WTC11 (cell line): ENCODE measurements at places on chromosomes 4 and X. TPM values are rescaled to one million over a fixed set of nuclear protein-coding genes. Genes with fewer than 3 reads are reported as not detected.
A peak's percentile ranks its signal among the peaks of the same experiment; 100 is the strongest.

GRCh38 chr4:11166034-11166433, 262.7 kb downstream of the HS3ST1 start:
- DNase-seq, result no peak

DNA sequence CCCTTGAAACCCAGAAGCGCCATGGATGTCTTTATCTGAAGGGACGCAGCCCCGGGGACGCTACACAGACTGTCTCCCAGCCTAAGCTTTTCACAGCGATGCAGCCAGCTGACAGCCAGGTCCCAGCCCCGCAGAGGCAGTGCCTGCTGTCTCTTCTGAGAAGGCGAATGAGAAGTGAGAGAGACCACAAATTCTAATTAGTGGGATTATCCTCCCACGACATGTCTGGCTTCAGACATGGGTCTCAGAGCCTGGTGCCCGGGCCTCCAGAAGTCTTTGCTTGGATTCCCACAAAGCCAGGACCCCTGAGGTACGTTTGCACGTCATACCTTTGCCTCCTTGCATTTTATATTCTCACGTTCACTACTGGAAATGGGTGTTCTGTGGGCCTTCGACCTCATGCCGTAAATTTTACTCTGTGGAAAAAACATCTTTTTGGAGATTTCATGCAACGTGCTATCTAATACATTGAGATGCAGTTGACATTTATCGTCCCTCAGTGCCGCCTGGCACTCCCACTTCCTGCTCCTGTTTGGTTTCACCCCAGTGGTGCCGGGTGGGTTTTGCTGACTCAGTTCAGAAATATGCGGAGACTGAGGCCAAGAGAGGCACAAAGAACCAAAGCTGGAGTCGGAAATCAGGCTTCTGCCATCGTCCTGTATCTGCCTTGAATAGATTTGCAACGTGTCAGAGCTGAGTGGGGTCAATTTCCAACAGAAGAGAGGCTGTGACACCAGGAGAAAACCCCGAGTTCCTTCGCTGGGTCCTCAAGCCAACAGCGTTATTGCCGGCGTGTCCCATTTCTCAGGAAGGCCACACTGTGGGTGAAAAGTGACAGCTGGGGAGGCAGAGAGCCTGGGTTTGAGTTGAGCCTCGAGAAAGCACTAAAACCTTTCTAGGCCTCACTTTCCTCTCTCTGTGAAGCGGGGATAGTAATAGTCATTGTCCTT, 114.4 kb downstream of the STK32B start:
- no peak for DNase-seq

DNA sequence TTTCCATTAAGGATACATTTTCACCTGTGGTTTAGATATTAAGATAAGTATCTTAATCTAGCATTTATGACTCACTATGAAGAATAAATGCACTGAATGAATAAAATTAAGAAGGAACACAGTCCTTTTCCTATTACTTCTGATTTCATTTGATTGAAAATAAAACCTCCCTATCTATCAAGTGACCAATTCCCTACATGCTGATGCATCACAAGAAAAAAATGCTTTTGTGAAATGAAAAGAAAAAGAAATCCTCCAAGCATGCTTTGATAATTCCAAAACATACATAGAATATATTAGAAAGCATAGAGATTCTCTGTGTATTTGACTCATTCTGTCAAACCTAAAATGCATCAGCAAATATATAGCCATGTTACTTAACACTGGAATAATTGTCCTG, 37.1 kb downstream of the PCDH10 start:
- no peak for DNase-seq

- no peak for DNase-seq
Observed at GRCh38 chr4:70203601-70204000, 8.1 kb downstream of the ODAM start.

- DNase-seq, result no peak
Observed at GRCh38 chrX:153448556-153449367, 2.9 kb upstream of the TREX2 start.

The GAGE13 gene
- total RNA-seq, result 0.39 TPM in 1 of 3 replicates, not detected in the others

The LRP2BP gene
- total RNA-seq, result 0.33 to 0.69 TPM (median 0.39 TPM) in 3 replicates

The PRRG1 gene
- total RNA-seq, result 6.7 to 8.1 TPM (median 7.1 TPM) in 3 replicates

GRCh38 chrX:99469439-99469838, 940.6 kb downstream of the PCDH19 start:
- DNase-seq, result no peak

GRCh38 chrX:118525174-118525730, 29.6 kb downstream of the DOCK11 start:
- DNase-seq, result no peak

DNA sequence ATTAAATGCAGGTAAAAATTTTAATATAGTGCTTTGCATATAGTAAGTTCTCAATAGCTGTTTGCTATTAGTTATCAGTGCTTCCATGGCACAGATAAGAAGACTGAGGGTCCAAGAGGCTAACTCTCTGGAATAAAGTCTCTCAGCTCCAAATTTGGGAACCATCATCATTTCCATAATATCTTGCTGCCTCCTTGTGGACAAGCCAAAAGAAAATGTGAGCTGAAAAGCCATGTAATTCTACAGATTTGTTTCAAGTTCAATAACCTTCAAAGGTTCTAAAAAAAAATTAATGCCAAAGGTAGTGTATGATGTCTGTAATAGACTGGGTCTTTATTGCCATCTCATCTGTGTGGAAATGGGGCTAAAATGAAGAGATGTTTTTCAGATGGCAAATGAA, 136.9 kb upstream of the VCX start:
- DNase-seq, result no peak

GRCh38 chr4:87532907-87533306, 3.7 kb upstream of the SPARCL1 start:
- DNase-seq, result no peak

The HAUS3 gene
- total RNA-seq, result 11.9 to 14.7 TPM (median 12.4 TPM) in 3 replicates

DNA sequence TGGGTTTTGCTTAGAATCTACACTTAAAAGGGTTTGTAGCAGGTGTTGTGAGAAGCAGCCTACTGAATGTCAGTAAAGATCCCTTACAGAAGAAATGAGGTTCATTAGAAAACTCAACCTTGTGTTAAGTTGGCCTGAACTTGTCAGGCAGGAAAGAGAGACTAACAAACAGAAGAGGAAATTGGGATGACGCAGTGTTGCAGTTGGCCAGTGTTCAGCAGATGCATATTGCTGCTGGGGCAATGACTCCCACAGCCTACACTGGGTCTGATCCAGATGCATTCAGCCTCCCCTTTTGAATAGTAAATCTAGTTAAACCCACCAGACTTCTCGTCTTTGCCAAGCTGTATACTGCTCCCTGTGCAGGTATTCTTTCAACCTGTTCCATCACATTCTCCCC, 409.4 kb downstream of the UBE2NL start:
- no peak for DNase-seq

- DNase-seq, result no peak
Observed at GRCh38 chrX:137033774-137034507, at the start of gene GPR101. TSS of gene GPR101 (minus strand) at chrX:137033995. CDS start at chrX:137031674, 2,321 bp downstream.

GRCh38 chrX:69501429-69501828, 2.7 kb upstream of the NALF2 start:
- DNase-seq, result peak; percentile 46

The TMPRSS11B gene
- not detected in 3 replicates for total RNA-seq

- no peak for DNase-seq
Observed at GRCh38 chr4:110514889-110515479, 39.0 kb downstream of the ENPEP start.

- peak; percentile 68 for DNase-seq
Observed at GRCh38 chr4:100189820-100190642, at the start of gene DDIT4L. TSS of gene DDIT4L (minus strand) at chr4:100190468. CDS start at chr4:100189983, 485 bp downstream.

DNA sequence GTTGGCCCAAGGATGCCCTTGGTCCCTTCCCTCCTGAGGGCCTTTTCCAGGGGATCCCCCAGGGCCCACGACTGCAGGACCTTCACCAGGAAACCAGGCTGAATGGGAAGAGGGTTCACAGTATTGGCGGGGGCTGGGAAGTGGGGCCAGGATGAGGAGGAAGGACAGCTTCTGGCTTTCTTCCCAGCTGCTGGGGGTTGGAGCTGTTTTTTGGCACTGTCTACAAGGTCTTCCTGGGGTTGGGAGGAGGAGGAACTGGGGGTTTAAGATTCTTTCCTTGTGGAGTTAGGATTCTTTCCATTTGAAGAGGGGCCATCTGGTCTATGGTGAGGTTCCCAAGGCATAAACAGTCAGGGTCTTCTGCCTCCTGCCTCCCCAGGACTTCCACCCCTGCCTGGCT, 64.8 kb downstream of the KIF4A start:
- DNase-seq, result no peak

DNA sequence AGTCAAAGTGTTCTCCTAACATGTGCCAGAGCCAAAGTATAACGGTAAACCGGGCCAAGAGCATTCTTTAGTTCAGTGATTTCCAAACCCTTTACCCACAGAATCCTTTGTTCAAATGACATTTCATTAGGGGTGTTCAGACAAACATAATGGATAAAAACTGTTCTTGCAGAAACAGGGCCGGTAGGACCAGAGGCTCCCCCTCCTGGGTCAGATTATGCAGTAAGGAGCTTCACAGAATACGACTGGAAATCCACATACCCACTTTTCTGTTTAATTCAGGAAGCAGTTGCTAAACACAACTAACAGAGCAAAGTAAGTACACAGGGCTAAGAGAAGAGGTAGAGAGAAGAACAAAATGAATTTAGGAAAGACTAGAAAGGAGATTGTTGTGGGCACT, 46.6 kb upstream of the TMEM184C start:
- no peak for DNase-seq

DNA sequence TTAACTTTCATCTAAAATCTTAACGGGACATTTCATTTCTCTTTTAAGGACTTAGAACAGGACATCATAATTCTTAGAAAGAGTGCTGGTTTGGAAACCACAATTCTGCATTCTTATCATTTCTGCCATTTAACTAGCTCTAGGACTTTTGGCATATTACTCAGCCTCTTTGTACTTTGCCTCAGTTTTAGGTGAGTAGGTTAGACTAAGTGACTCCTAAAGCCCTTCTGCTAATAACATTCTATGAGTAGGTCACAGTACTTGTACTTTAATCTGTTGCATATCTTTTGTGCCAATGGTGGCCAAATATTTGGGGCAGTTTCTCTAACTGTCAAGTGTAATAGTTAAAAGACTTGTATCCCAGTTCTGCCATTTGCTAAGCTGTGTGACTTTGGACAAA, 115.4 kb upstream of the NUDT6 start:
- no peak for DNase-seq

The SPANXB1 gene
- not detected in 3 replicates for total RNA-seq

DNA sequence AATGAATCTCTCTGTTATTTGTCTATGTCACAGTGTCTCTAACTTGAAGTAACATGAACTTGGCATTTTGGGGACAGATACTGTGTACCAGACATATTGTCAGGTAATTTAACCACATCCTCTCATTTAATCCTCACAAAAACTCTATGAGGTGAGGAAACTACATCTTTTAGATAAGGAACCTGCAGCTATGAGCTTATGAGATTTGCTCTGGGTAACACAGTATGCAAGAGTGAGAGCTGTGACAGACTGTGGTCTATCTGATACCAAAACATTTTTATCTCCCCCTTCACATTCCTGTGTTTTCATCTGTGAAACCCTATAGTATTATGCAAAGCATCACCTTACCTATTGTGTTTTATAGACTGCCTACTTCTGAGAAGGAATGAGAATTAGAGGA, 58.4 kb upstream of the HS3ST1 start:
- no peak for DNase-seq

GRCh38 chrX:150616179-150616862, 47.9 kb downstream of the MTM1 start:
- no peak for DNase-seq

DNA sequence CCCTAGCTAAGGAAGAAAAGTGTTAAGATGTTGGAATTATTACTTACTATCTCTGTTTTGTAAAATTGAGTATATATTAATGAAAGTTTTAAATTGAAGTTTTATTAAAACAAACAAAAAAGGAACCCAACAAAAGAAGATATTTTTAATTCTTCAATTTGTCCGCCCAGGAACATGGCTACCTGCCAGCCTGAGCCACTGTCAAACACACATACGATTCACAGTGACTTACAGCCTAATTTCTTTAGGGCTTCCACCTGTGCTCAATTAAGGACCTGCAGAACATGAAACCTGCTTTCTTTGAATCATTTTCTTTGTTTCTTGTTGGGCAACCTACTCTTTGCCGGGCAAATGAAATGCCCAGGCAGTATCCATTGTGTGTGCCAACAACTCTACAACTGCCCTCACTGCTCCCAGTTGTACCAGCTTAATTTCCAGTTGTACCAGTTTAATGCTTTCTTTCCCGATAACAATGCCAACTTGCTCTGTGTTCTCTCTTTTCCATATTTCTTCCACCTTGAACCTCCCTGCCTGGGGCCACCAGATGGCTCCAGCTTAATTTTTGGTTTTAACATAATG, 181.7 kb downstream of the GBA3 start:
- no peak for DNase-seq

DNA sequence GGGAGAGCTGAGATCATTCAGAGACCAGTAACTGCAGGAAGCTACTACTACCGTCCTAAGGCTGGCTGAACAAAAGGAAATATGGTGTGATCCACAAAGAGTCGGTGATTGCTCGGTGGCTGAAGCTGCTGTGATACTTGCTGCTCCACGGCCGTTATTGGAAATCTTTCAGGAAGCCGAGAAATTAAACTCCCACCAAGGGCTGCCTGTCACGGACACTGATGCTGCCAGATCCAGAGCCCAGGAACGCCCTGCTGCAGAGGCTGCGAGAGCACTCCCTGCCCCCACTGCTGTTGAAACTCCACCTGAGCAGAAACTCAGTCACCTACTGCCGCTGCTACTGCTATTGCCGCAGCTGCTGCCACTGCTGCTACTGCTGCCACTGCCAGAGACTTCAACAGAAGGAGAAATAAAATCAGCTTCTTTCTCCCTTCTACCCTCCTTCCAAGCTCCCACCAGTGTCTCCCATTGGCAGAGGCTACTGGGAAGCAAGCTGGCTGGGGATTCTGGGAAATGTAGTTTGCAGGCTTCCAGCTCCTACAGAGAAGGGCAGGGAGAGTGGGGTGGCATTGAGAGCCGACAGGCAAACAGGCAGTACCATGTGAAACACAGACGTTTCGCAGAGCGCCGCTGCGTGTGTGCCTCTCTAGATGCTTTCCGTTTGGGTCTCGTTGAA, 126.0 kb upstream of the ENPP6 start:
- DNase-seq, result peak; percentile 64

- peak; percentile 24 for DNase-seq
Observed at GRCh38 chrX:19334945-19335626, 8.6 kb upstream of the PDHA1 start.

GRCh38 chrX:31092970-31093638, 21.3 kb upstream of the FTHL17 start:
- no peak for DNase-seq
